ENCODE measurements at places on chromosomes 12 and 14.
A peak's percentile ranks its signal among the peaks of the same experiment; 100 is the strongest.

GRCh38 chr14:23306412-23307145, at the start of gene BCL2L2:
Gene BCL2L2, plus strand, starts transcription at chr14:23306833. Its CDS starts 935 bp downstream, at chr14:23307768.
- DNase-seq: peak; percentile 42

DNA sequence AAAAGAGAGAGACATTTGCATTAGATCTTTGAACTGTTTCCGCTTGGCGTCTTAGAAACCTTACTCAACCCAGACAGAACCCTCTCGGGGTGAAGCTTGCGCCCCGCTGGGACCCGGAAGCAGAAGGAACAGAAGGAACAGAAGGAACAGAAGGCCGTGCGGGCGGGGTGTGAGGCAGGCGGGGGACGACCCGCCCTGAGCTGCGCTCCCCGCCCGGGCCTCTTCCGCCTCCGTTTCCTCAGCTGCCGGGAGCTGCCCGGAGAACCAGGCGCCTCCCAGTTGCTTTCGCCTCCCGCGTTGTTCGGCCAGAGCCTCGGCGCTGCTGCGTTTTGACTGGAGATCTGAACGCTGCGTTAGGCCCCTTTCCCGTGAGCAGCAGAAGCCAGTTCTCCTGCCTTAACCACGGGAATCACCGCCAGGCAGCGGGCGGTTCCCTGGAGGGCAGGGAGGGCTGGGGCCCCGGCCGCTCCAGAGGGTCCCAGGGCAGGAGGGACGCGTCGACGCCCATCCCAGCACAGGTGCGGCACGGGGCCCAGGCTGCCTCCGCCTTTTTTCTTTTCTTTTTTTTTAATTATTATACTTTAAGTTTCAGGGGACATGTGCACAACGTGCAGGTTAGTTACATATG, 19.3 kb upstream of the MMP17 start:
- DNase-seq: peak; percentile 31

GRCh38 chr12:32249777-32250176, 143.1 kb downstream of the BICD1 start:
- no peak for DNase-seq

GRCh38 chr12:50999093-50999492, 27.1 kb downstream of the SLC11A2 start:
- no peak for DNase-seq

GRCh38 chr12:68352067-68352466, 19.9 kb upstream of the MDM1 start:
- DNase-seq: no peak

GRCh38 chr12:95608252-95609033, 57.2 kb upstream of the USP44 start:
- DNase-seq: no peak

DNA sequence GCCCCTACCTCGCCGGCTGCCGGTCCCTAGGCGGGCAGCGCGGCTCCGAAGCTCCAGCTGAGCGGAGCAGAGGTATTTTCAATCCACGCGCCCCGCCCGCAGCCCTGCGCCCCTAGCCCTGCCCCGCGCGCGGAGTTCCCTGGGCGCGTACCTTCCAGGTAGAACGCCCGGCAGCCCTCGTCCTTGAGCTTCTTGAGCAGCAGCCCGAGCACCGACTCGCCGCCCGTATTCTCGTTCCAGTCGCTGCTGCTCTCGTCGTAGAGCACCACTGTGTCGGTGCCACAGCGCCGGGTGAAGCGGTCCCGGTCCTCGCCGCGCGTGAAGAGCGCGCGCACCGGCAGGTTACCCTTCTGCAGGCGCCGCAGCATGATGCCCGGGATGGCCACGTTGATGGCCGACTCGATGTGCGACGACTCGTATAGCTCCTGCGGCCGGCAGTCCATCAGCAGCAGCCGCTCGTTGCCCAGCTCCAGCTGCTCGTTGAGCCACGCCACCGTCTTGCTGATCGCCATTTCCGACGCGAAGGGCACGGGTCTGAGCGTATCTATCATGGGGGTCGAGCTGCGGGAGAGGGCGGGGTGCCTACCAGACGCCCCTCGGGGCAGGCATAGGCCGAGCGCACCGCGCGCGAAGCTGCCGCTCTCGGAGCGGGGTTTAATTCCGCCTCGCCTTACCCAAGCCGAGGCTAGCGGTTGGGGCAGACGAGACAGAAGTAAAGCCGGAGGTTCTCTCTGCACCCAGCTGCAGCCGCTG, 636 bp downstream of the DUSP6 start:
- DNase-seq: peak; percentile 34

DNA sequence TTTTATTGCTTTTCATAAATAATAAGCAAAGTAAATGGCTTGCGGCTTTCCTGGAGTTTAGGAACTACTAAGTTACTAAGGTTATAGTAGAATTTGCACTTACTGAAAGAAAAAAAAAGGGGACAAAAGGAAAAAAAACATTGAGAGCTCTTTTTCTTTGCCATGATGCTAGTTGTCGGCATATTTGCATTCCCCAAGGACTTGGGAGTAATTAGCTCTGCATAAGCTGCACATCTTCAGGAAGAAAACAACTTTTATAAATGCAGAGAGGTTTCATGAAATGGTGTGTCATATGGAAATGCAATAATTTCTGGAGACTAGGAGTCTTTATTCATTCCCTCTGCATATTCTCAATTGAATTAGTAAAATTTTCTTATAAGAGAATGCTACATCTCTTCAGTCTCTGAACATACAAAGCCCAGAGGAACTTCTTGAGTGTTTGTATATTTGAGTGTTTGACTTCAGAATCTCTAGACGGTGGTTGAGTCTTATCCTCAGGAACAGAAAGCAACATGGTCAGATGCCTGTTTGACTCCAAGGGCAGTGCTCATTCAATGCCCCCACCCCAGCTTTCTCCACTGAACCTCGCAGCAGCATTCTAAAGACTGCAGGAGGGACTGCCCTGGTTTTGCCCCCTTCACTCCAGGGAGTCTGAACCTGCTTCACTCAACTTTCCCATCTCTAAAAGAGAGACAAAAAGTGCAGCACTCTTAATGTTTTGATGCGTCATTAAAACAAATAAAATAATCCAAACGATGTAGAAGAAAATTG, 158.9 kb upstream of the EEA1 start:
- DNase-seq: no peak

GRCh38 chr14:53306911-53307310, 153.8 kb upstream of the DDHD1 start:
- no peak for DNase-seq

GRCh38 chr12:34402899-34403705, 380.8 kb downstream of the ALG10 start:
- DNase-seq: peak; percentile 0

GRCh38 chr14:34374998-34375740, 86.9 kb downstream of the SPTSSA start:
- DNase-seq: no peak

- DNase-seq: no peak
Measured at GRCh38 chr12:25655702-25656101, 102.6 kb upstream of the LMNTD1 start.

GRCh38 chr12:113469224-113469948, 2.3 kb downstream of the LHX5 start:
- no peak for DNase-seq

- DNase-seq: no peak
Measured at GRCh38 chr12:2387103-2387834, 334.5 kb downstream of the CACNA1C start.

GRCh38 chr14:85280074-85280473, 249.9 kb upstream of the FLRT2 start:
- DNase-seq: no peak

GRCh38 chr14:32545095-32545494, 216.0 kb downstream of the AKAP6 start:
- DNase-seq: no peak

GRCh38 chr14:90239139-90239538, 17.2 kb upstream of the PSMC1 start:
- DNase-seq: no peak

DNA sequence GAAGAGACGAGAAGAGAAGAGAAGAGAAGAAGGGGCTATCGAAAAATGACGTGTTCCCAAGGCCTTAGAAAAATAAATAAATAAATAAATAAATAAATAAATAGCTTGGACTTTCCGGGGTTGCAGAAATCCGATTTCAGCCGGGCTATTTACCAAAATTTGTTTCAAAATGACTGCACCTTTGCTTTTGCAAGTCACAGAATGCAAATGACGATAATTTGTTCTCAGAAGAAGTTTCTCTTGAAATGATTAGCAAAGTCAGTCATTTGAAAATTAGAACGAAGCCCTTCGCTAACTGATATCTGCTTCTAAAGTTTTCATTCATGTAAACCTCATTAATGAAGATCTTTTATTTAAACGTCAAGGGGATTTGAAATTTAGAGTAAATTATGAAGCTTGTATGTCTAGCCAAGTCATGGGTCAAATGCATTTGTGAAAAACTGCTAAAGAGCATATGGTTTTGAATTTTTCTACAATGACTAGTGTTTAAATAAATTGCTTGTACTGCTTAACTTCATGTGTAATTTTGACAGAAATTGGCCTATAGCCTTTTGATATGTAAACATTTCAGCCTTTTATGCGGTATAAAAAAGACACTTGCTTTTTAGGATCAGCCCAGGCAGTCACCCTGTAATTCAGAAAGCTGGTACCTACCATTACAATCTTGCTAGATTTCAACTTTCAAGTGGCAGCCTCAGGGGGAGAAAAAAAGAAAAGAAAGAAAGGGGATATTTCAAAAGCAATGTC, 4.6 kb upstream of the GSC start:
- no peak for DNase-seq

- no peak for DNase-seq
Measured at GRCh38 chr12:27766587-27766986, 13.4 kb upstream of the KLHL42 start.

DNA sequence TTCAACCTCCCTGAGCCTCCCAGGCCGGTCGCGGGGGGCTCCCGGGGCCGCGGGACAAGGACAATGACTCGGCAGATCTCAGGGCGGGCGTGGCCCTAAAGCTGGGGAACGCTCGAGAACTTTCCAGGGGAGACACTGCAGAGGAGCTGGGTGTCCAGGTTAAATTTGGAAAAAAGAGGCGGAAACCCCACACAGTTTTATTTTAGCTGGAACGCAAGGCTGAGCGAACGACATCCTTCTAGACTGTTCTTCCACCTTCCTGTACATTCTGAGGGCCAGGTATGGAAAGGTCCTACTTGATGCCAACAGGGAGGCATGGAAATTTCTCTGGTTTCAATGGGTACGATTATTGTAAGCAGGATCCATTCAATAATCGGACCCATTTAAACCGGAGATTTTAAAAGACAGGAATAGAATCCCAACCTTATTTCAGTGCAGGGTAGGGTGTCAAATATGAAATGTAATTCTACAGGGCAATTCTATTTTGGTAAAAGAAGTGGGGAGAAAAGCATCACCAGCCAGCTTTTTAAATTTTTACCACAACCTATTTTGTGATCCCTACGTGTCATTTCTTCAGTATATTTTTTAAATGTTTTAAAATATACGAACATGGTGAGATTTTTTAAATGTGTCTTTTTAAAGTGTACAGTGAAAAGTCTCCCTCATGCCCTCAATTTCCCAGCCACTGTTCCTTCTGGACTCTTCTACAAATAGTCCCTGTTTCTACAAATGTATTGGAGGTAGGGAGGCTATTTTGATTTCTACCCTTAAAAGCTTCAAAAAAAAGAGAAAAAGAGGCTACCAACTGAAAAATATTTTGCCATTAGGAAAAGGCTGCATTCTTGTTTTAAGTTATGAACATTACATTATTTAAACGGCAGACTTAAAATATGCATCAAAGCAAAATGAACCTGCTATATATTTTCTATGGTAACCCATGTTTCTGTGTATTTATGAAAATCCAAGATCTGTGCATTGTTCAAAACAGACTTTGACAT, 1.1 kb upstream of the UBC start:
- DNase-seq: no peak

DNA sequence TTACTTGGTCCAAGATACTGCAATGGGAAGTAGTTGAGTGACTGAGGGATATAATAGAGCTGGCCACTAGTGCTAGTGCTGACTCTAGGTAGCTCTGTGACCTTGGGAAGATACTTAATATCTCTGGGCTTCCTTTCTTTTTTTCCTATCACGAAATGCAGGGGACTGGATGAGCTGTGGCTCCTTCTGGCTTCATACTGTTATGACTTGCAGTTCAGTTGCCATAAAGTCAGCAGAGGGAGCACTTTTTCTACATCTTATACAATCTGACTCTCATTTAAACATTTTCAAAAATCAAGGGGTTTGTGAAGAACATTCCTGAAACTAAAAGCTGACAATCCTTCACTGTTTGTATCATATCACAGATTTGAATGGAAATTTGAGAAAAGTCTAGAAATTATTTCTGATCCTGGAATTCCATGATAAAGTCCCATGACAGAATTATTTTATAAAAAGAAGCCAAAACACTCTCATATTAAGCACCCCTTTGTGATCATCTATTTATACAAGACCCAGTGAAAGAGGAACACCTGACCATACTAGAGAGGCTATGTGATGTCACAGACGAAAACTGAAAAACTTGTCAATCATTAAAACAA, 5.3 kb downstream of the BHLHE41 start:
- DNase-seq: no peak

- no peak for DNase-seq
Measured at GRCh38 chr12:31783996-31784645, 55.3 kb upstream of the AMN1 start.

DNA sequence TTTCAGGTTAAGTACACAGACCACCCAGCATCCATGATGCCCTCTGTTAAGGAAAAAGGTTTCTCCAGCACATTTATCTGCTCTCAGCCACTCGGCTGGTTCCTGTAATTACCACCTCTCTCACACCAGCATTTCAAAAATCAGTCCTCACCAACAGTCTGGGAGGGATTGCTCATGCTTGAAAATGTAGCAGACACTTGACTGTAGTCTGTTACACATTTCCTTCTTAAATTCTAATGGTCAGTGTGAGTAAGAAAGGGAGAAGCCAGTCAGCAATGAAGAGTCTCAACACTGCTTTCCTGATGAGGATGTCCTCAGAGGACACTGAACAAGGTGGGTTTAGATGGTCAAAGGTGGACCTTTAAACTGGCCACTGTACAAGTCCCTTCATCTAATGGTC, 6.0 kb downstream of the ZBTB39 start:
- no peak for DNase-seq

DNA sequence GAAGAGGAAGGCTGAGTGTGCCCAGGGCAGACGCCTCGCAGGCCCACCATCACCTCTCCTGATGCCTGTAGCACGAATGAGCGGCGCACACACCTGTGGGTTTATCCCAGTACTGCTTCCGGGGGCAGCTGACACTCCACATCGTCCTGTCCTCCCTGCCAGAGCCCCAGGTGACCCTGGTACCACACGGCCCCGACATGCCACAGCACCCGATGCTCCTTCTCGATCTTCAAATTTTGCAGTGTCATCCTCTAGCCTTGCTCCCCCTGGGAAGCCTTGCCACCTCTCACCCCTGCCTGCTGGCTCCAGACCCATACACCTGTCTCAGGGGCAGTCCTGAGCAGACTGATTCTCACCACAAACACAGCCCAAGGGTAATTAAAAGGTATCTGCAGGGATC, 40.6 kb downstream of the ANO2 start:
- no peak for DNase-seq
